ENCODE measurements at places on chromosomes 13 and 19.

GRCh38 chr13:45542878-45543277 is 72.7 kb downstream of the ERICH6B start:
- no peak for DNase-seq

- DNase-seq: no peak
Measured at GRCh38 chr13:33381906-33382305, 96.4 kb upstream of the STARD13 start.

GRCh38 chr19:55348317-55349034 is 6.0 kb downstream of the COX6B2 start:
- no peak for DNase-seq

DNA sequence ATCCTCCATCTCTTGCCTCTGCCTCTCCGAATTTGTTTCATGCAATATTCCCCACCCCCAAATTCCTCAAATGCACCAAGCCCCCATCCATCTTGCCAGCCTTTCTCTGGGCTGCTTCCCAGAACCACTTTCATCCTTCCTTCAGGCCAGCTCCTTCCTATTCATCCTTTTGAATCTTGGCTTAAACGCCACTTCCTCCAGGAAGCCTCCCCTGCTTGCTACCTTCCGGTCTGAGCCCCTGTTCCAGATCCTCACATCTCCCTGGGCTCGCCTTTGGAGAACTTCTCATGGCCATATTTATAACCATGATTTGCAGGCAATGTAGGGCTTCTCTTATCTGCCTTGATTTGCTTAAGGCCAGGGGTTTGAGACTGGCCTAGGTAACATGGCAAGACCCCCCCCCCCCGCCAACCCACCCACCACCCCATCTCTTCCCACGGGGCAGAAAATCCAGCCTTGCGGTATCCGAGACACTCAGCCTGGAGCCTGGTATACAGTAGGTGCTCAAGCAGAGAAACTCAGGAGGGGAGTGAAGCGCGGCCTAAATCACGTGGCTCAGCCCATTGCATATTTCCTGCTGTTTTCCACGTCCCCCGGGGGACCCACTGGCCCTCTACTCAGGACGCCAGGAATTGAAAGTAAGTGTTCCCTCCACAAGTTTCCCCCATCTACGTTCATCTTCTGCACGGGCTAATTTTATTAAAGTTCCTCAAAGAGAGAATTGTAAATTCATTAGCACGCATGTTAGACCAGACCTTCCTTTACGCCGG is 151.9 kb downstream of the PTPRS start:
- no peak for DNase-seq

DNA sequence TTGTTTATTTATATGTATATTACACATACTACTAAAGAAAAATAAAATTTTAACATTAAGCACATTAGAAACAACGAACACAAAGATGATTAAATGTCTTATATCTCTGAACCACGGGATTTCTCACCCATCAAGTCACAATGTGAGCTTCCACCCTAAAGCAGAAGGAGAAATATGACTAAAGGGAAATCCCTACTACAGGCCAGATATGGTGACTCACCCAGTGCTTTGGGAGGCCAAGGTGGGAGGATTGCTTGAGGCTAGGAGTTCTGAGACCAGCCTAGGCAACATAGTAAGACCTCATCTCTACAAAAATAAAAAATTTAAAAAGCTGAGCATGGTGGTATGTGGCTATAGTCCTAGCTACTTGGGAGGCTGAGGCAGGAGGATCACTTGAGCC is 24.6 kb downstream of the DCT start:
- no peak for DNase-seq

GRCh38 chr13:72164811-72165210 is 297.8 kb upstream of the DACH1 start:
- no peak for DNase-seq

- no peak for DNase-seq
Measured at GRCh38 chr19:54415901-54416673, 823 bp downstream of the TTYH1 start.

DNA sequence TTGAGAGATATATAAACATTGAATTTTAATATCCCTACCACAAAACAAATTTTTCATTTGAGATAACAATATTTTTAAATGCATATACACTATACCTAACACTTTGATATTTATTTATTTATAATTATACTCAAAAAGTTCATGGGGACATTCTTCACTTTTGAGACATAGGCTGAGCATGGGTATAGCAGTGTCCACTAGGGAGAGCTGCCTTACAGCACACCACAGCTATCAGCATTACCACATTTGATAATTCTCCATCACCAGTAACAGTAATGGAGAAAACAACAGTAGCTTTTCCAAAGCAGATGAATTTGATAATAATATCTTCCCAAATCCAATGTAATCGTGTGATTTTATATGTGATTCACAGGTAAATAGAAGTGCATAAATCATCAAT is 626.1 kb downstream of the DACH1 start:
- no peak for DNase-seq

- peak; percentile 36 for DNase-seq
Measured at GRCh38 chr13:76879203-76879882, 6.9 kb downstream of the KCTD12 start.

DNA sequence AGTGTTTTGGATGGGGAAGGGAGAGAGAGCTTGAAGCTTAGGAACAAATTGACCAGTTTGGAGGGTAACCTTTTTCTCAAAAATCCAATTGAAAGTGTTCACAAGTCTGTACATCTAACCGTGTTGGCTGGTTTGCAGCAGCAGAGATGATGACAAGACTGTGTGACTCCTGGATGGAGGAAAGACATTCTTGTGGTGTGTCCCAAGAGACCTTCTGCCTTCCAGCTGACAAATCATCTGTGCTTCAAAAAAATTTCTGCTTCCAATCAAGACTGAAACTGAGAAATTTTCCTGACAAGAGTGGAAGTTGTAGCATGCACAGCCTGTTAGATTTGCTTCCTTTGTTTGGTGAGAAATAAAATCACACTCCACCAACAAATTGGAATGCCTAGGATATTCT is 56.2 kb downstream of the LACC1 start:
- no peak for DNase-seq

DNA sequence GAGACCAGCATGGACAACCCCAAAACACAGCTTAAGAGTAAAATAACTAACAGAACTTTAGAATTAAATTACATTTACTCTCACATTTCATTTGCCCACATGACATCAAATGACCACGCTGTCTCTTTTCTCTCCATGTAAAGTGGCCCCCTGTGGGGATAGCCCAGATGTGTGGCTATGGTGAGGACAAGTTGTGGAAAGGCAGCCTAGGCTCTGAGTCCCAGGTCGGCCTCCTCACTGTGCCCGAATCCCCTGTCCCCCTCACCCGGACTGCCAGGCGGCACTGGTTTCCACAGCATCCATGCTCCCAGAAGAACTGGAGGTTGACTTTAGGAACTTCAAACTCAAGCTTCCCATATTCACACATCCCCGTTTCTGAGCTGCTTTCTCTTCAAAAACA is 111.8 kb upstream of the UQCRFS1 start:
- DNase-seq: no peak

- DNase-seq: no peak
Measured at GRCh38 chr13:67515895-67516294, 285.8 kb upstream of the PCDH9 start.

- no peak for DNase-seq
Measured at GRCh38 chr13:111329641-111330040, 9.2 kb downstream of the TEX29 start.

DNA sequence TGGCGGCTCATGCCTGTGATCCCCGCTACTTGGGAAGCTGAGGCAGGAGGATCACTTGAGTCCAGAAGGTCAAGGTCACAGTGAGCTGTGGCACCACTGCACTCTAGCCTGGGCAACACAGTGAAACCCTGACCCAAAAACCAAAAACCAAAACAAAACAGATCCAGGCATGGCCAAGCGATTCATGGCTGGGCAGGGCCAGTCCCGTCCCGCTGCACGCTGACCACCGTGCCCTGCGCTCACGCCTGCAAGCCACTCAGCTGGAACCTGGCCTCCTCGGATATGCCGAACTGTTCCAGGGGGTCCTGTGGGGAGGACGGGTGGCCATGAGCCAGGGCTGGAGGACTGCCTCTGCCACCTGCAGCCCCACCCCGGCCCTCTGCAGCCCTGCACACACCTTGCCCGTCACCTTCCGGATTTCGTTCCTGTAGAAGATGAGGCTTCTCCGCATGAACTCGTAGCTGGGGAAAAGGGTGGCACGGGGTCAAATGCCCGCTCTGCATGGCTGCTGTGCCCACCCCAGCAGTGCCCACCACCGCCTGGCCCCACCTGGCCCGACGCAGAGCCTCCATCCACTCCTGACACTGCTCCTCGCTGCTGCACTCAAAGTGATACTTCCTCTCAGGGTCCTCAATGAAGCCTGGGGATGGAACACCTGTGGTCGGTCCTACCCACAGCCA is 2.4 kb downstream of the PLEKHJ1 start:
- no peak for DNase-seq

- DNase-seq: no peak
Measured at GRCh38 chr19:39296906-39297305, 699 bp downstream of the IFNL1 start.

DNA sequence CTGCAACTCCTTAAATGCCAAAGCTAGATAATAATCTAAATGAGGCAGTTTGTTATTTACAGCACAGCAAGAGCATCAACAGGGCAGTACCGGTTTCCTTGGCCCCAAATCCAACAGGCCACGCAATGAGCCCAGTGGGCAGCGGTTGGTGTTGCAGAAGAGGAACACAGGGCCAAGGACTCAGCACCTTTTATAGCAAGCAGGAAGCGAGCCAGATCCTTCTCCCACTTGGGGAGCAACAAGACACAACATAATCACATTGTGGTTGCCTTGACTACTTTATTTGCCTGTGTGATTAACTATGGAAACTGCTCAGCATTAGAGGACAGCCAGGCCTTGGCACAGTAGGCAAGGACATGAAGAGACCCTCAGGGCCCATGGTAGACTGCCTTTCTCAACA is 67.1 kb upstream of the HTR2A start:
- no peak for DNase-seq

- no peak for DNase-seq
Measured at GRCh38 chr19:17538684-17539237, 16.7 kb upstream of the COLGALT1 start.

GRCh38 chr19:50383852-50384684 is at the start of gene POLD1:
Gene POLD1 (plus strand): TSS chr19:50384347. CDS start chr19:50398852, 14,505 bp downstream.
- peak; percentile 98 for DNase-seq

GRCh38 chr19:3071768-3072167 is 9.5 kb upstream of the TLE5 start:
- no peak for DNase-seq

- peak; percentile 95 for DNase-seq
Measured at GRCh38 chr19:48899781-48900476, at the start of gene NUCB1. Gene NUCB1 (plus strand): TSS chr19:48900312. CDS start chr19:48900797, 485 bp downstream.

DNA sequence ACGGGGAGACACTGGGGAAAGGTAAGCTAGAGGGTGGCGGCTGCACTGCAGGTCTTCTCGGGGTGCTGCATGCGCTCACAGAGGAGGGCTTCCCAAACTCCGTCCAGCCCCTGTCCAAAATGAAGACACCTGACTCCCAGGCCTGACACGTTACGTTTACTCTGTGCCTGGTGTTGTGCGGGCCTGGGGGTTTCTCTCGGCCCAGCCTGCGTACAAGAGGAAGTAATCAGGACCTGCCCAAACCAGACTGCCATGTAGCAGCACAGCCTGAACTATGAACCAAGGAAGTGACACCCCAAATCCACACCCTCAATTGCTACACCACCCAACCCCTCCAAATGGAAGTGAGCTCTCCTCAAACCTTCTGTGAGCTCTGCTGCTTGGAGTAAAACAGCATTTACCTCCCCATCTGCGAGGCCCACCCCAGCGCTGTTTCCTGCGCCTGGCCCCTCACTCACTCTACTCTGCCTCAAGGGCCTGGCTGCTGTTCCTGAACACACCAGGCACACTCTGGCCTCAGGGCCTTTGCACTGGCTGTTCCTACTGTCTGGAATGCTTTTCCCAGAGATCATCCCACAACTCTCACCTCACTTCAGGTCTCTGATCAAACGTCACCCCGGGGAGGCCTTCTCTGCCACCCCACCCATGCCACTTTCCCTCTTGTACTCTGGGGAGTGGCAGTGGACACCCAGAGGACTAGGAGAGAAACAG is 3.0 kb downstream of the HSPBP1 start:
- DNase-seq: no peak

DNA sequence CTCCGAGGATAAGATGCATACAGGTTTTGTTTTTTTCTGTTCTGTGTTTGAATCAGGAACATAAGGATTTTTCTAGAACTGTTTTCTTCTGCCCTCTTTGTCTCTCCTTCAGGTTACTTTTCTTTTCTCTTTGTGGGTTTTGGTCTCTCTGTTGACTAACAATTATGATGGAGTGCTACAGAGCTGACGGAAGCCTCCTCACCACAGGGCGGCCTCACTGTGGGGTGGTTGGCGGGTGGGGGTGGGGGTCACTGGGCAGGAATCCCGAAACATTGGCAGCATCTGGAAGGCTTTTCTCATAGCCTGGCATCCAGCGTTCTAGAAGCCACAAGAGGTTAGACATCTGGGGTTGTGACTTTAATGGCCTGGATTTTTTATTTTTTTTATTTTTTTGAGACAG is 12.0 kb upstream of the MATK start:
- DNase-seq: no peak

DNA sequence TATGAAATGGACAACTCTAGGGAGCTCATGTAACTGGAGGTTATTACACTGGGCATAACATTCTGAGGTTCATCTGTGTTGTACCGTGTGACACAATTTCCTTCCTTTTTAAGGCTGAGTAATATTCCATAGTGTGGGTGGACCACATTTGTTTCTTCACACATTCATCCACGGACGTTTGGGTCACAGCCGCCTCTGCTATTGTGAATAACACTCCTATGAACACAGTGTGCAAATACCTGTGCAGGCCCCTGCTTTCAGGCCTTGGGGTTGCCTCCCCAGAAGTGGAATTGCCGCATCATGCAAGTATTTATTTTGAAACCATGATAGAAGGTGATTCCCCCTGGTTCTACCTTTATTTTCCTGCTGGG is 63.4 kb upstream of the MCF2L start:
- no peak for DNase-seq

- DNase-seq: no peak
Measured at GRCh38 chr13:50911081-50911631, 1.6 kb downstream of the RNASEH2B start.

- DNase-seq: no peak
Measured at GRCh38 chr13:32073180-32073864, 41.7 kb downstream of the FRY start.

GRCh38 chr13:94588541-94588940 is 7.4 kb downstream of the TGDS start:
- DNase-seq: no peak

DNA sequence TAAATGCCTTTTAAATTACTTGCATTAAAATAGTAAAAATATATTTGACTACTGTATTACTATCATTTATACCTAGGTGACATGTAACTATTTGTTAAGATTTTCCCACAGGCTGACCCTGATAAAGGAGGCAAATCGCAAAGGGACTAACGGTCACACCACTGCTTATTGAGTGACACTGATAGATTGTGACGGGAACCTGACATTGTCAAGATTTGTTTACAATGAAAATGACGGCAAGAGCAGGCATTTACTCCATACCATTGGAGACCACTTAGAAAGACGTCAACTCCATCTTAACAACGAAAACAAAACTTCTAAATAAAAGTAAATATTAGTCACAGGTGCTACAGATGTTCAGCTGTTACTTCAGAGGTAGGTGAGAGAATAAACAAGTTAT is 289.0 kb downstream of the DACH1 start:
- DNase-seq: no peak
